Activated CD4-positive, alpha-beta T cell treated with anti-CD3 and anti-CD28 coated beads, Interleukin-2, amount 10 ng/mL, durations not matched to agents 24 days and 14 days (primary cell): ENCODE measurements at places on chromosomes 3 and 15. TPM values are rescaled to one million over a fixed set of nuclear protein-coding genes. Genes with fewer than 3 reads are reported as not detected.

GRCh38 chr3:183281126-183281797 lies 28.2 kb downstream of the B3GNT5 start:
- H3K4me3 ChIP-seq: no peak overlapping the region
- H3K27me3 ChIP-seq: no peaks in the 10 kb centered on the region
- peaks cover 4% of the 10 kb centered on the region for H3K36me3 ChIP-seq
- DNase-seq: no peak

DNA sequence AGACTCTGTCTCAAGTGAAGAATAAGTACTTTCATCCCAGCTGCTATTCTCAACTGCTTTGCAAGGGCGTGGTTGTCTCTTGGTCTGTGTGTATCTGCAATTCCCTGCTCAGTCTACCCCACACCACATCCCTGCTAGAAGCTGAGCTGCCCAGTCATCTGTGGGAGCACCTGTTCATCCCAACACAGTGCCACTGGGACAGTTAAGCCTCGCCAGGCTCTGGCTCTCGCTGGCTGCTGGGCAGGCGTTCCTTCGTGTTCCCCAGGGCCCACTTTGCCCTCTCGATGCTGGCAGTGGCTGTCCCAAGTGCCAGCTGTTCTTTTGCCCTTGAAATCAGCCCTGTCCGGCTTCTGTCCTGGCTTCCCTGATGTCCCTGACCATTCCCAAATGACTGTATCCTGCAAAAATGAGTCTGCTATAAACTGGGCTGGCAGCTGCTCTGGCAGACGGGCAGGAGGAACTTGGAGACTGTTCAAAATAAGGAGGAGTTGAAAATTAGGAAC lies 91.6 kb upstream of the KLHL25 start:
- no peaks in the 10 kb centered on the region for H3K4me1 ChIP-seq
- no peaks in the 10 kb centered on the region for H3K36me3 ChIP-seq
- H3K4me3 ChIP-seq: no peak overlapping the region

GRCh38 chr3:70049761-70050160 lies 50.2 kb downstream of the SAMMSON start:
- no peak for DNase-seq
- peaks cover 1% of the 10 kb centered on the region for H3K4me1 ChIP-seq
- H3K4me3 ChIP-seq: no peak overlapping the region

DNA sequence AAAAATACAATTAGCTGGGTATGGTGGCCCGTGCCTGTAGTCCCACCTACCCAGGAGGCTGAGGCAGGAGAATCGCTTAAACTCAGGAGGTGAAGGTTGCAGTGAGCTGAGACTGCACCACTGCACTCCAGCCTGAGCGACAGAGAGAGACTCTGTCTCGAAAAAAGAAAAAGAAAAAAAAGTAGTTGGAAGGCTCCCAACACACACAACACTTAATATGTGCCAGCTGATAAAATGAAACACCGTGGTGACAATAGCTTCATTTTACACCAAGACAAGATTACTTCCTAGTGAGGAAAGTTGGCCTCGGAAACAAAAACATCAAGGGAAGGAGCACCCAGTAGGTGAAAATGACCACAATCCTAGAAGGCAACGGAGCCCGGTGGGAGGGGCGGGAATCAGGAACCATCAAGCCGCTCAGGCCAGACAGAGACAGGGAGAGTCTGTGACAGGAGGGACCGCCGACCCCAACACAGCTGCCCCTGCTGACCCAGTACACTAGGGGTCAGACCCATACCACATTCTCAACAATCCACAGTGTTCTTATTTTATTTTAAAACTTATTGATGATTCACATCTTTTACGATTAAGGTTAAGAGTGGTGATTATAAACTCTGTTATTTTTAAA lies 54.5 kb upstream of the OCA2 start:
- H3K27ac ChIP-seq: no peak overlapping the region
- H3K4me1 ChIP-seq: peaks cover 2% of the 10 kb centered on the region

Gene HGD
- 0.19 and 0.24 TPM in 2 replicates for total RNA-seq

Gene ZFAND6
- 40.4 and 43.5 TPM in 2 replicates for total RNA-seq

Gene EOGT
- 12.6 and 13.5 TPM in 2 replicates for total RNA-seq

Gene CD200R1
- 3.8 TPM in 2 replicates for total RNA-seq

Gene PCSK6
- total RNA-seq: 4.7 and 5.4 TPM in 2 replicates

Gene ABHD17C
- 4.1 and 5.3 TPM in 2 replicates for total RNA-seq
